ENCODE measurements at places on chromosomes 3 and 15.

- no peak for DNase-seq
These were observed 19.0 kb downstream of the ALDH1A2 start for GRCh38 chr15:58046467-58046866.

DNA sequence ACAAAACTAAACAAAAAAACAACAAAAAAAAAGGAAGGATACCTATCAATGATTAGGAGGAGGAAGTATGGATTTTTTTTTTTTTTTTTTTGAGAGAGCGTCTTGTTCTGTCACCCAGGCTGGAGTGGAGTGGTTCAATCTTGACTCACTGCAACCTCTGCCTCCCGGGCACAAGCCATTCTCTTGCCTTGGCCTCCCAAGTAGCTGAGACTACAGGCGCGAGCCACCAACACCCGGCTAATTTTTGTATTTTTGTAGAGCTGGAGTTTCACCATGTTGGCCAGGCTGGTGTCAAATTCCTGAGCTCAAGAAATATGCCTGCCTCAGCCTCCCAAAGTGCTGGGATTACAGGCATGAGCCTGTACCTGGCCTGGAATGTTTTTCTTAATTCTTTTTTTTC is 195.8 kb downstream of the CBLB start:
- DNase-seq = no peak

- DNase-seq = no peak
These were observed 57.4 kb downstream of the CPA3 start for GRCh38 chr3:148922467-148922866.

GRCh38 chr3:60290122-60290492 is 961.1 kb downstream of the FHIT start:
- DNase-seq = no peak

GRCh38 chr3:90062631-90063200 is 955.3 kb downstream of the EPHA3 start:
- no peak for DNase-seq

DNA sequence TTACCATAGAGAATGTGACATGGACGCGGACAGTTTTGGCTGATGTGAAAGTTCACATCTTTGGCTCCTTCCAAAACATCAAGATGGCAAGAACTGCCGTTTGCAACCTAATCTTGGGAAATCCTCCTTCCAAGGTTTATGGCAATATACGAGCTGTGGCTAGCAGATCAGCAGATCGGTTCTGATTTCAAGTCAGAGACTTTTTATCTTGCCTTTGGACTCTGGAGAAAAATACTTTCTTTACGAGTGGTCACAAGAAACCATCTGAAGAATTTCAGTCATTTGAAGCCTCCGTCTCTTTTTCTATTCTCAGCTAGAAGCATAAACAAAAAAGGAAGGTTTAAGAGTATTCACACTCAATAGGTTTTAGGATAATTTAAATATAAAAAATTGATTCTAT is 153.5 kb upstream of the MEIS2 start:
- DNase-seq = no peak

DNA sequence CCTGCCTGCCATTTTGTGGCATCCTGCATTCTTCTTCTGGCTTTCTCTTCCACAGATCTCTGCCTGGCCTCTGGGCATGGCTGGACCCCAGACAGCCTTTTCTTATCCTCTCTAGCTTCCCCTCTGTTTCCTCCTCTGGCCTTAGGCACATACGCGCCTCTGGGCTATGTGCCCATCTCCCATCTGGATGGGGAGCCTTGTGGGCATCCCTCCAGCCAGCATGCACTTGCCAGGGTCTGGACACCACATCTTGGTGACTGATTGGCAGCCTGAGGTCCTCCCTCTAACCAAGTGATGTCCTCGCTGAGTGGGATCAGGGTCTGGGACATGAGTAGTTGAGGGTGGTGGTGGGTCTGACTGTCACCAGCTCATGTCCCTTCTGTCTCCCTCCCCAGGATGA is 12.8 kb downstream of the PLEKHO2 start:
- no peak for DNase-seq

DNA sequence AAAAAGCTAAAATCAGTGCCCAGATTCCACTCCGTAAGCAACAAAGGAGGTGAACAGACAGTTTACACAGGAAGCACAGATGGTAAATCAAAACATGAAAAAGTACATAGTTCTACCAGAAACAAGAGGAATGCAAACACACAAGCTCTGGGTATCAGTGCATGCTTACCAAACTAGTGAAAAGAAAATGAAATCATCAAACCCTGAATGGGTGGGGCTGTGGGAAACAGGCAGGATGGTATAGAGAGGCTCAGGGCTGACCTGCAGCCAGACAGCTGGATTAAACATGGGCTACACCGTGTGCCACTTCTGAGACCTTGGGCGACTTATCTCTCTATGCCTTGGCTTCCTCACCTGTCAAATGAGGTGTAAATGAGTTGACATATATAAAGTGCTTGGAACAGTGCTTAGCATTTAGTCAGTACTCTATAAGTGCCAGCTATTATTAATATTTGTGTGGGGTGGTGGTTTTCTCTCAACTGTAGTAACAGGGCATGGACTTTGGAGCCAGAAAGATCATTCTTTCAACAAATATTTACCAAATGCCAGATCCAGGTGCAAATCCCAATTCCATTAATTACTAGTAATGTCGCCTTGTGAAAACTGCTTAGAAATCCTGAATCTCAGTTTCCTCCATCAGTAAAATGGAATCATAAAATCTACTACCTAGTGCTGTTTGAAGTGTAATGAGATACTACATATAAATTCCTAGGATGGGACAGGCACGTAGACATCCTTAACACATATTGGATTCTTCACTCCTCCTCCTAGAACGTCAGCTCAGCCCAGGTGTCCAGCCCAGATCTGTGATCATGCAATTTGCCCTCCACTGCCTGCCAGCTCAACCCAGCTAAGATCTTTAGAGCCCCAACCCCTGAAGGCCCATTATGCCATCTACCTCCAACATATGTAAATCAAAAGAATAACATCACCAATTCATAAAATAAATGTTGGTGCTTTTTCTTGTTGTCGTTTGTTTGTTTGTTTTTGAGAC is 55.5 kb upstream of the SMAD3 start:
- no peak for DNase-seq

DNA sequence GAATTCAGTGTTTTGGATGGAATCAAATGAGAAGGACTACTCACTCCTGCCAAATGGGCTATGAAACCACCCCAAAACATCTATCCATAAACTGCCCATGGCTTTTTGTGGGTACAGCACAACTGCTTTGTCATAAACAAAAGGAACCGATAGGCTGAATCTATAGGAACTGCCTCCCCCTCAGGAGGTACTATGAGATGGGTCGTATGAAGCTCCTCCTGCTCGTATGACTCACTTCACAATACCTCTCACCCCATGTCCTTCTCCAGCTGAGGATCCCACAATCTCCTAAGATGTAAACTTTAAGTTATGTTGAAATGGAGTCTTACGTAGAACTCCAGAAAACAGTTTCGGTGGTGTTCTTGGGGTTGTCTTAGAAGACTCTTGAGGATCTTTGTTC is 129.9 kb upstream of the SAMMSON start:
- DNase-seq = no peak

- DNase-seq = no peak
These were observed 32.0 kb downstream of the WWTR1 start for GRCh38 chr3:149625795-149626194.

Measured in NCI-H1092 (cell line).